Right renal cortex interstitium (tissue), 3 donors: ENCODE measurements at places on chromosomes 3 and 15. TPM values are rescaled to one million over a fixed set of nuclear protein-coding genes. Genes with fewer than 3 reads are reported as not detected.

The GADL1 gene
- 2.6 TPM for polyA plus RNA-seq

DNA sequence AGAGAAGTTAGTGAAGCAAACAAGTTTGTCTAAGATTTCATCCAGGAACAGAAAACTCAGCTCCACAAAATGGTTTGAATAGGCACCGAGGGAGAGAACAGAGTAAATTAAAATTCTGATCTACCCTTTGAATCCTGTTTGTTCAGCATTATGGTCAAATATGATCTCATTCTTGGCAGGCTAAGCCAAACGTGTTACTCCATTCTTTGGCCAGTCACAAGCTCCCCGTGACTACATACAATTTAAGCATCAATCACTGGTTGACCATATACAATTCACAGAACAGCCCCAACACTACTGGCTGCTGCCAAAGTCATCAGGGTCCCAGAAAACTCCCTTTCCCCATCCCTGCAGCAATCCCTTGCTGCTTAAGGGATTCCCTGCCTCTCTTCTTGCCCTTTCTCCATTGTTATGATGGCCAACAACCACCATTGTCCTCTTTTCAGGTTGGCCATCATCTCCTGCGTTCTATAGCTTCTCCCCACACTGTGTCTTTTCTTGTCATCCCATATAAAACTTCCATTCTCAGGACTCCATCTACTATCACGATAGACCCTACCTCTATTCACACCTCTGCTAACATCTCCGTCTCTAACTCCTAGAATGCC lies 46.3 kb downstream of the GOLIM4 start:
- DNase-seq = no peak

DNA sequence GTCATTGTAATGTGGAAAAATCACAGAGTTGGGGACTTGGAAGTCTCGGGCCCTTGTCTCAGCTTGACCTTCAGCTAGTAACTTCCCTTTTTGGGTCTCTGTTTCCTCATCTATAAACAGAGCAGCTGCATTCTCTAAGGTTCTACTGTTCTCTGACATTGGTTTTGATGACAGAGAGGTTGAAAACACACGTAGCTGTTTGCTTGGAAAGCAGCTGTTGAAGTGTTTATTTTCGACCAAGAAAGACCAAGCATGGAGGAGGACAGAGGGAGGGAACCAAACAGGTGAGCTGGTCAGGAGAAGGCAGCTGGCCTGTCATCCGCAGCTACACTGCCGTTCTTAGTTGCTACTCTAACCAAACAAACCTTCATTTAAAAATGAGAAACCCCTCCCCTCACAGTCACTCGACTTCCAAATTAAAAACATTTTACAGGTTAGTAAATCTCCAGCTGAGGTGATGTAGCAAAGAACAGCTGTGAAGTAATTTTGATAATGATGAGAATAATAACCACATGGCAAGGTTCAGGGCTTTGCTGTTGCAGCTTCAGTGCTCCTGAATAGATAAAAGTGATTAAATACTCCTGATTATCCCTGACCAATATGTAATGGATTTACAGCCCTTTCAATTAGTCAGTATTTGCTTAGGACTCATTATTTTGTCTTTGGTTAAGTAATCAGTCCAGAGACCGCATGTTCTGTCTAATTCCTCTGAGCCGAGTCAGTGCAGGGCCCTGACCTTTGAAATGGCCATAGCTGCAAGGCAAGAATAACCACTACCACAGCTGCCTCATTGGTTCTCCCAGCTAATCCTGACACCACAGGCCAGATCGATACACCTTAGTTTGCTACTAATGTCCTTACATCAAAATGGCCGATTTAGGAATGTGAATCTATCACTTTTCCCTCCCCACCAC lies 65.3 kb downstream of the MEIS2 start:
- no peak for DNase-seq

DNA sequence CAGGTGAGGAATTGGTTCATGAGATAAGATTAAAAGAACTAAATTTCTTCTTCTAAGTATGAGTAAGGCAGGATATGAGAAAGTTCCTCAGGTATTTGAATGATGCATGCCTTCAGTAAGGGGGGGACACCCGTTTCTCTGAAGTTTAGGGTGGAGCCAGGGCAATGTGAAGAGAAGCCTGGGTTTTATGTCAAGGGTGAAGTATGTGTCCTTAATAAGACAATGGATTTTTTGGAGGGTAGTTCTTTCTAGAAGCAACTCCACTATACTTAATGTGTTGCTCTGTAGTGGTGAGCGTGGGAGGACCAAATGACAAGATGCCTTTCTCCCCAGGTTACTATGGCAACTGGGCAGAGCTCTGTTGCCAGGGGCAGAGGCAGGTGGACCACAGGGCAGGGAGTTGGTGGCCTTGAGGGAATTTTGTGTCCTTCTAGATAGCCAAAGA lies 44.0 kb downstream of the PHLDB2 start:
- no peak for DNase-seq

GRCh38 chr15:30923429-30923828 lies 19.7 kb downstream of the FAN1 start:
- DNase-seq = no peak
